ENCODE measurements at places on chromosomes 7 and 10.

- DNase-seq = no peak
Measured at GRCh38 chr10:44357023-44357540, 27.8 kb downstream of the CXCL12 start.

DNA sequence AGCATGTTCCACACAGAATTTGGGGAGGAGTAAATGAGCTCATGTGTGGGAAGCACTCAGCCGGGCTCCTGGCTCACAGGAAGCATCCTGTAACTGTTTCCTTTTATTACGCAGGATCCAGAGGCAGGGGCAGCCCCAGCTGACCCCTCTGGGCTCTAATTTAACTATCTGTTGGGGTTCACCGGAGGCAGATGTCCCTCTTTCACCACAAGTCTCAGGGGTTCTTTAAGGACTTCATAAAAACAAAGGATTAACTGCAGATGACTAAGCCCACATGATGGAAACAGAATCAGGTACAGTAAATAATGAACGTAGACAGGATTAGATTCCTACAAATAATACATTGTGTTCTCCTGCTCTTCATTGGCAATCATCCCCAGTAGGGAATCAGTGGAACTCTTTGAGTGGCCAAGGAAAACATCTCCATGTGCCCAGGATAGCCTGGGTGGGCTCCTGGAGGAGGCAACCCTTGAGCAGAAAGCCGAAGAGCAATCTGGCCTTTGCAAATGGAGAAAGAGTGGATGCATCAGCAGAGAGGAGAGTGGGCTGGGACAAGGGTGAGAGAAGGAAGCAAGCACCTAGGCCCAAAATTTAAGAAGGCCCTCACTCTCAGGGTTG is 24.6 kb downstream of the TBXAS1 start:
- peak; percentile 6 for DNase-seq

DNA sequence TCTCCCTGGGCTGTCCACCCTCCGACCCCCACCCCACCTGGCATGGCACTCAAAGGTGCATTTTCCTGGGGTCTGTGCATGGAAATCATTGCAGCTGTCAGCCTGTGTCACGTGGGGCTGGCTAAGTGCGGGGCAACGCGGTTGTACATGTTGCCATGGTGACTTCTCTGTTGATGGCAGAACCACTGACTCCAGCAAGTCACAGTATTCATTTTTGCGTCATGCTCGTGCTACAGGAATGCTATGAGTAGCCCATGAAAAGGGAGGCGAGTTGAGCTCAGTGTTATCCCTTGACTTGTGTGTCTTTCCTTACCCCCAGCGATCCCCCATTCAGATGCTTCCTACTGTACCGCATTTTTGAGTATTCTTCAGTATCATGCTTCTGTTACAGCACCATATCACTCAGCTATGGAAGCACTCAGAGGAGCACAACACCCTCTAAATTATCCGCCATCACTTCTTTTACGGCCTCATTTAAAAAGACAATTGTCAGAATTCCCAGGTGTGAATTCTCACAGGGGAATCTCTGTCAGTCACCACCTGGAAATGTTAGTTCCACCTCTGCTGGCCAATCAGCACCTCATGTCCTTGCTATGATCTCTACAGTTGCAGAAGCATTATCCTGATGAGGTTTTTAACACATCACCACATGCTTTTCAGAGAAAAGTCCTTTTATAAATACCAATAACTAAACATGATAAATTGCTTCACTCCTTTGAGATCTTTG is 194.4 kb upstream of the C7orf33 start:
- no peak for DNase-seq

- DNase-seq = no peak
Measured at GRCh38 chr10:63382066-63382465, 83.7 kb downstream of the JMJD1C start.

DNA sequence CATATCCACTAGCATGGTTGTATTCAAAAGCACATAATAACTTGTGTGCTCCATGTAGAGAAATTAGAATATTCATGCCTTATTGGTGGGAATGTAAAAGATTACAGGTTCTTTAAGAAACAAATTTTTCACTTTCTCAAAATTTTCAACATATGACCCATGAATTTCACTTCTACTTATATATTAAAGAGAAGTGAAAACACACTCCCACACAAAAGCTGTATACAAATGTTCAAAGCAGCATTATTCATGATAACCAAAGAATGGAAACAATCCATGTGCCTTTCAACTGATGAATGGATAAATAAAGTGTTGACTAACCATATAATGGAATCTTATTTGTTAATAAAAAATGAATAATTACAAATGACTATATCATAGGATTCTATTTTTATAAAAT is 694.5 kb upstream of the PCDH15 start:
- no peak for DNase-seq

DNA sequence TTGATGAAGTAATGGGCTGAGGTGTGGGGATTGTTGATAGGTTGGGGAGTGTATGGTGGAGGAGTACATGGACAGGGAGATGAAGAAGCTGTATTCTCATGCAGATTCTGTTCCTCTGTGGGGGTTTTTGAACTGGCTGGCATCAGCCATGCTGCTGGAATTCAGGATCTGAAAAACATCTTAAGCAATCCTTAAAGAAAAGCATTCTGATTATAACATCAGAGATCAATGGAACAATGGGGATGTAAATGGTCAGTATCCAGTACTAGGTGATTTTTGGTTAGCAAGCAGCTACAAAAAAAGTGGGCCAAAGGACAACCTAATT is 247.5 kb upstream of the GALNT17 start:
- DNase-seq = no peak
